ENCODE measurements at places on chromosomes 6 and 20.

- no peak for DNase-seq
Measured at GRCh38 chr6:42556462-42556861, 7.4 kb upstream of the UBR2 start.

- DNase-seq: no peak
Measured at GRCh38 chr6:659716-660581, 3.0 kb upstream of the HUS1B start.

DNA sequence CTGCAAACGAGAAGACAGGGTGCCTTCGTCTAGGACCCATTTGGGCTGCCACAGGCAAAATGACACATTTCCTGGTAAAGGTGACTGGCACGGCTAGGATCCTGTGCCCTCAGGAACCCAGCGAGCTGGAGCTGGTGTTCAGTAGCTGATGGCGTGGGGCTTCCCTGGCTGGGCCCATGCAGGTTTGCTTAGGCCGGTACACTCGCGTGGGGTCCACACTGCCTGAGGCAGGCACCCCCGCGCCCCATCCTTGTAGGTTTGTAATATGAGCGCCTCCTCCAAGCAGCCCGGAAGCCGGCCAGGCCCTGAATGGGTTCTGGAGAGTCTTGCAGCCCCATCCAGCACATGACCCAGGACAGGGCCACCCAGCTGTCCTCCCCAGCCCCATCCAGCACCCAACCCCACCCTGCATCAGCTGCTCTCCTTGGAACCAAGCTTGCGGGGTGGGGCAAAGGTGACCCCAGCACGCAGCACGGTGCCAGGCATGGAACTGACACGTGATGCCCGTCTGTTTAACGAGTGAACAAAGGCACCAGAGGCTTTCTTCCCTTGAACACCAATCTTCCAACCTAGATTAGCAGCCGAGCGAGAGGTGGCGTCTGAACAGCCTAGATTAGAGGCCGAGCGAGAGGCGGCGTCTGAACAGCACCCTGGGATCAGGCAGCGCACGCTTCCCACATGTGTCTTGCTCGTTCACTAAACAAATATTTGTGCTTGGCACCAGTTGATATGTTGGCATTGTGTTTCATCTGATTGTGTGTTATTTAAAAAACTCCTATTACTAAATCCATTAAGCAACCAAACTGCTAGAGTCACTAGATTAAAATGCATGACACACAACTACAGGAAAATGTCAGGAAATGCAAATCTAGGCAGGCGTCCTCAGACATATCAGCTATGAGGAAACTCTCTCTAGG is 112.1 kb downstream of the DLL1 start:
- DNase-seq: no peak

DNA sequence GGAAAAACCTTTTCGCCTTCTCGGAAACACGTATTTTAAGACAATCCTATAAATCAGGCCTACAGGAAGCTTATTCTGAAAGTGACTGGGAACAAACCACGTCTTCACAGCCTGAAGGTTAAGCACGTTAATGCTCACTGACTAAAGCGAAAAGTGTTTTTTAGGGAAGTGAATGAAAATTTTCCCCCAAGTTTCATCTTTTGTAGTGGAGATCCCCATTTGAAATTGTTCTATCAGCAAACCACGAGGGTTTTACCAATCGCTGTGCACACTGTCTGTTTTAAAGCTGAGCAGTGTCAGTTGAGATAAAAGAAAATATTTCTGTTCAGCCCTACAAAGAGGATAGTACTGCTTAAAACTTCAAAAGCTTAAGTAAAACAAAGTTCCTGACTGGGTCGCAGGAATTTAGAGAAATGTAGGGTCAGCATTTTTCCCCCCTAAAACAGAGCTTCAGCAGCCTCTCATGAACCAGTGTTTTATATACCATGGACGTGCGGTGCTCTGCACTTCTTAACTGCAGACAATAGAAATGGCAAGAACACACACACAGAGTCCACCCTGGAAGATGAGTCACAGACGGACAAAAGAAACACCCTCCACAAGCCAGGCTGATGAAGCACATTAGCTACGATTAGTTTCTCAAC is 34.9 kb downstream of the SLC22A23 start:
- DNase-seq: no peak

DNA sequence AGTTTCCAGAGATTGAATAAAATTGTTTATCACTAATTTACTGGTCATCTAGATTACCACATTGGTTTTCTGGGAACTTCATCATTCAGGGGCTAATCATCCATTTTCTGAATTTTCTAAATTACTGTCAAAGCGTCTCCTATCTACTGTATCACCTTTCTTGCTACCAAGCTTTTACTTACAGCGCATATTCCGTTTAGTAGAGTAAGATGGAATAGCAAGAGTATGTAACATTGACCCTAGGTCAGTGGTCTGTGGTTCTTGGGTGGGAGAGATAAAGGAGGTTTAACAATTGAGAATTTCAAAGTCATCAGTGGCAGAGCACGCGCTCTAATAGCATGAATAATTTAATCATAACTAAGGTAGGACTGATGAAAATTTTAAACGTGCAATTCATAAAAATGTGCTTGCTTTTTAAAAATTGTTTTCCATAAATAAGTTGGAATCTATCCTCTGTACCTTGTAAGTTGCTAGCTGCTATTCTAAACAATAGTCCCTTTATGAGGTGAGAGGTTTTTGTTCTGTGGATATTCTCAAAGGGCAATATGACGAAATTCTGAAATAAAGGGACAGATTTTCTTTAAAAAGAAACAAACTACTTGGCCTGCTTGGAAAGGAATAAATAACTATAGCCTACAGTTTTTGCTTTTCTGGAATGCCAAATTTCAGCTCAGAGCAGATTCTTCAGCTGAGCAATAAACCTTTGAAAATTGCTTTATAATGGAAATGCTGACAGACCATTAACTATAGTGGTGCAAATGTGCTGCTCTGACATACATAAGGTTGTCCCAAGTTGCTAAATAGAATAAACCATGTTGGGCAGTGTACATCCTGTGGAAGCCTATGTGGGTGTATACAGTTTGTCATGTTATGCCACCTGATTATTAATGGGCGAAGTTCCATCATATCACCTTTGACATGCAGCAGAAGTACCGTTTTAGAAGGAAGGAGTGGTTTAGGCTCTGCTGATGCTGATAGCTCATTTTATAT is 84.1 kb downstream of the ZFAND3 start:
- DNase-seq: no peak

DNA sequence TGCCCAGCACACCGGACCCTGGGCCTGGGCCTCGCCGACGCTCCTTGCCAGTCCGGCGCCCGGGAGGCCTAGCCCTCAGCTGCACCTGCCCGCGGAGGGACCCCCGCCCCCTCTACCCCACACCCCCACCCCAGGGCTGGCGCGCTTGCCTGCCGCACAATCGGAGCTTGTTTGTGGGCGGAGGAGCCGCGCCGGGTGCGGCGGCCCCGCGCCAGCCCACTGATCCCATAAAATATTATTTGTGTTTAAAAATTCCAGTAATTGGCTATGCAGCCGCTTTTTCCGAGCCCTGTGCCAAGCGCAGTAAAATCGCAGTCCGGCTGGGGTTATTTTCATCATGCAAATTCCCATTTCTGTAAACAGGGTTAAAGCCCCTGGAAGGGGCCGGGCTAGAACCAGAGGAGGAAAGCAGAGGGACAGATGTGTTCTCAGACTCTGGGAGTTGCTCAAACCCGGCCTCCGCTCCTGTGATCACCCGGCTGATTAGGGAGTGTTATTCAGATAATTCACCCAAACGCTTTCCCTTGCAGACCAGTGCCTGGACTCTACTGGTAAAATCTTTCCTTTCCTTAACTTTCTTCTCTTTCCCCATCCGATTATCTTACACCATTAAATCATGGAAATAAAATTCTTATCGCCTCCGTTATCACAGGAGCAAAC is 93.1 kb downstream of the NCR2 start:
- DNase-seq: no peak

DNA sequence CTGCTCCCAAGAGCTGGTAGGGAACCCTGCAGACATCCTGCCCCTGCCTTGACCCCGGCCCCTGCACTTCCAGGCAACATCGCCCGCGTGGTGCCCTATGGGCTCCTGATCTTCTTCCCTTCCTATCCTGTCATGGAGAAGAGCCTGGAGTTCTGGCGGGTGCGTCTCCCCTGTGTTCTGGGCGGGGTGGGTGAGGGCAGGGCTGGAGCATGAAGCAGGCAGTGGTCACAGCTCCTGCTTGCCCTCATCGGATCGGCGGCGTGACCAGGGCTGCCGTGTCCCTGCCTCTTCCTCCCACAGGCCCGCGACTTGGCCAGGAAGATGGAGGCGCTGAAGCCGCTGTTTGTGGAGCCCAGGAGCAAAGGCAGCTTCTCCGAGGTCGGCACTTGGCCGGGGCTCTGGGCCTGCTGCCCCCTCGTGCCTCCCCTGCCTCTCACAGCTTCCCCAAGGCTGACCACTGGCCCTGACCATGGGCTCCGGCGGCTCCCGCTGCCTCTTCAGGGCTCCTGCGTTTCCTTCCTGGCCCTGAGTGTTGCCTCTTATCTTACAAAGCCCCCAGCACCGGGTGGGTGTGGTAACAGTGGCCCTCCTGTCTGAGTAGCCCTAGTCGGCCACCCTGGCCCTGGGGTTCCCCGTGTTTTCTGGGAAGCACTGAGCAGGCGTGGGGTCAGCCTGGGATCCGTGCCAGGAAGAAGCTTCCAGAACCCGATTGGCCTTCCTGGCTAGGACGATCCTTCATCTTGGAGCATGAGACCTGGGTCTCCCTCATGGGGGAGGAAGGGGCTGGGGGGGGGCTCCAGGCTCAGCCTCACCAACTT is 8.0 kb upstream of the TNFRSF6B start:
- DNase-seq: no peak

GRCh38 chr6:109182578-109182977 is 87.3 kb downstream of the CEP57L1 start:
- DNase-seq: peak; percentile 82

GRCh38 chr20:23087587-23088251 is 1.6 kb upstream of the CD93 start:
- peak; percentile 11 for DNase-seq

DNA sequence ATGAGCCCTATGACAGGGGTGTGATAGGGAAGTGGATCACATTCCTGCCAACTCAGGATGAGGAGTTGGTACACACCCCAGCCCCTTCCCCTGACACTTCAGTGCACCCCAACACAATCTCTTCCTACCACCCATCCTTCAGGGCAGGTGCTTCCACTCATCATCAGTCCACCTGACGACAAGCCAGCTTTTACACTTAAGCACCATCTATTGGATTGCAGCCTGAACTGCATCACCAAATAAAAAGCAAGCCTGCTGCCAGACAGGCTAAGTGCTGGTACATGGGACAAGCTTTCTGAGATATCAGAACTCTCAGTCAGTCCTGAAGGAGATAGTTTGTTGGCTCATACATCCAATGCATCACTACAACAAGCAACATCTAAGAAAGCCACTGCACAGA is 69.0 kb upstream of the TMEM200A start:
- DNase-seq: no peak

GRCh38 chr20:23585449-23585807 is 17.1 kb upstream of the CST9L start:
- no peak for DNase-seq

GRCh38 chr6:28657769-28658465 is 132.2 kb downstream of the GPX5 start:
- DNase-seq: peak; percentile 48

DNA sequence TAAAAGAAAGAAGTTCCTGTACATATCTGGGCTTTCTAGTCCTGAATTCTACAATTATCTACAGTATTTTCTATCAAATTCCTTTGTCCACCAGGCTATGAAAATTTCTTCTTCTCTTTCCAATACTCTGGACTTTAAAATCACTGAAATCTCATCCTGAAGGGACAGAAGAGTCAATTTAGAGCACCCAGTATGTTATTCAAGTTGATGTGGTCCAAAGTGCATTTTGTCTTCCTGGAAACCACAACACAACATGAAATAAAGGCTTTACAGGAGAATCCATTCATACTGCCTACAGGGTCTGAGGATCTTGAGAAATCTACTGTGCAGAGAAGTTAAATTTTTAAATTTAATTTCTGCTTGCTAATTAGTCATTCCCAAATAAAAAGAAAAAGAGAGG is 94.9 kb upstream of the ADGRF1 start:
- no peak for DNase-seq

DNA sequence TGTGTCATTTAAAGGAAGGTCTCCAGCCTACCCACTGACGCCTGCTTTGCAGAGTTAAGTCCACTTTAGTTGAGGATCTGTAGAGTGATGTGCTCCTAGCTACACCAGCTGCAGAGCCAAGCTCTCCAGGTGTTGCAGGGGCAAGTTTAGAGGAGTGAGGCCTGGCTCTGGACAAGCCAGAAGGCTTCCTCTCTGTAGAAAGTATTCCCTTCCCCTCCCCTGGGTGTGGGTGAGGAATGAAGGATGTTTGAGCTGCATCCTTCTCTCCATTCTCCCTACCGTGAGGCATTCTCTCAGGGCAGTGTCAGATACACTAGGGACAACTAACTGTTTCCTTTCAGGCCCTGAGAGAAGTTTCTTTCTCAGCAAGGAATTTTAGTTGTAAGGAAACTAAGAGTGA is 66.5 kb downstream of the ELOVL5 start:
- DNase-seq: no peak

DNA sequence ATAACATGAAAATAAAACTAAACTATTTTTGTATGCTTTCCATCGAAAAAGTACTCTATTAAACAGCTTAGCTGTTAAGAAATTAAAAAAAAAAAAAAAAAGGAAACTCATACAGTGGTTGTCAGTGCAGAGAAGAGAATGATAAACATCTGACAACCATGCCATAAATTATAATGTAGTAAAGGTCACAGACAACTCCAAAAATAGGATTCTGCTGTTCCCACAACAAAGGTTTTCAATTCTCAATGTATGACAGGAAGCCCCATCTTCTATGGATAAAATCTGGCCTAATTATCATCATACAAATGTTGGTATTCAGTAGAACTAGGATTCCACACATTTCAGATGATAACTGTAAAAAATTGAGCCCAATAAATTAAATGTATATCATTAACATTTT is 5.0 kb downstream of the PLN start:
- DNase-seq: no peak

DNA sequence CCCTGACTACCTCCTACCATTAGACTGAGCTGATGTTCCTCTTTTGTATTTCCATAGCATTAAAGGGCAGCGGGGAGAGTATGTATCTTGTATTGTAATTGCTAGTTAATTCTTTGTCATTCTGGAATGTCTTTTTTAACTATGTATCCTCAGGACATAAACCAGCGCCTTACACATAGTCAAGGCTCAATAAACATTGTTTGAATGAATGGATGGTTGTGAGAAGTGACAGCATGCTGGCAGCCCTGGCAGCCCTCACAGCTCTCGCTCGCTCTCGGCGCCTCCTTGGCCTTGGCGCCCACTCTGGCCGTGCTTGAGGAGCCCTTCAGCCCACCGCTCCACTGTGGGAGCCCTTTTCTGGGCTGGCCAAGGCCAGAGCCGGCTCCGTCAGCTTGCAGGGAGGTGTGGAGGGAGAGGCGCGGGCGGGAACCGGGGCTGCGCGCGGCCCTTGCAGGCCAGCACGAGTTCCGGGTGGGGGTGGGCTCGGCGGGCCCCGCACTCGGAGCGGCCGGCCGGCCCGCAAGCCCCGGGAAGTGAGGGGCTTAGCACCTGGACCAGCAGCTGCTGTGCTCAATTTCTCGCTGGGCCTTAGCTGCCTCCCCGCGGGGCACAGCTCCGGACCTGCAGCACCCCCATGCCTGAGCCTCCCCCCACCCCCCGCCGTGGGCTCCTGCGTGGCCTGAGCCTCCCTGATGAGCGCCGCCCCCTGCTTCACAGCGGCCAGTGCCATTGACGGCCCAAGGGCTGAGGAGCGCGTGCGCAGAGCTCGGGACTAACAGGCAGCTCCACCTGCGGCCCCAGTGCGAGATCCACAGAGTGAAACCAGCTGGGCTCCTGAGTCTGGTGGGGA is 93.1 kb downstream of the RNF182 start:
- DNase-seq: no peak

- no peak for DNase-seq
Measured at GRCh38 chr6:7828124-7828523, 82.5 kb downstream of the TXNDC5 start.

Measured in pons (tissue), 1 donor.